ENCODE measurements at places on chromosomes 5 and 9.

GRCh38 chr9:76878933-76879332 is 27.0 kb downstream of the PRUNE2 start:
- no peak for DNase-seq

DNA sequence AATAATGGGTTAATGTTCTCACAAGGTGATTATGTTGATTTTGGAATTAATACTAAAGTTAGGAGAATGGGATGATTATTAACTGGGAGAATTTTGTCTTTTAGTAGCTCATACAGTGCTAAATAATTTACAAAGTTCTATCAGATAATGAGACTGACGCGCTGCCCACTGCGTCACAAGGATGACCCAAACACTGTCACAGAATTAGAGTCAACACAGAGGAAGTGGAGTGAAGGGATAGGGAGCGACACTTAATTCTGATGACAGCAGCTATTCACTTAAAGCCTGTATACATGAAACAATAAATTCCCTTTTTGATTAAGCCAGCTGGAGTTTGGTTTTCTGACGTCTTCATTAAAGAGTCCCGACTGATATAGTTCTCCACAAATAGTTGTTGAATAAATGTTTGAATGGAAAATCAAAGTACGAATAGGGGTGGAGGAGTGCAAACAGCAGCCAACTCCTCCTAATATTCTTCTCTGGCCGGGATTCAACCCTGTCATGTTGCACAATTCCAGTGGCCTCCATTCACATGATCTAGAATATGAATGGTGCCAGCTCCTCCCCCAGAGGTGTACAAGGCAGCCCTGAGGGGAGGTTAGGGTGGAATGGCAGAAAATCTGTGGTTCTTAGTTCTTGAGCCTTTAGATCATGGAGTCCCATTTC is 140.3 kb downstream of the PCSK1 start:
- no peak for DNase-seq

GRCh38 chr9:77827104-77827784 is 179.1 kb upstream of the GNA14 start:
- DNase-seq: no peak

DNA sequence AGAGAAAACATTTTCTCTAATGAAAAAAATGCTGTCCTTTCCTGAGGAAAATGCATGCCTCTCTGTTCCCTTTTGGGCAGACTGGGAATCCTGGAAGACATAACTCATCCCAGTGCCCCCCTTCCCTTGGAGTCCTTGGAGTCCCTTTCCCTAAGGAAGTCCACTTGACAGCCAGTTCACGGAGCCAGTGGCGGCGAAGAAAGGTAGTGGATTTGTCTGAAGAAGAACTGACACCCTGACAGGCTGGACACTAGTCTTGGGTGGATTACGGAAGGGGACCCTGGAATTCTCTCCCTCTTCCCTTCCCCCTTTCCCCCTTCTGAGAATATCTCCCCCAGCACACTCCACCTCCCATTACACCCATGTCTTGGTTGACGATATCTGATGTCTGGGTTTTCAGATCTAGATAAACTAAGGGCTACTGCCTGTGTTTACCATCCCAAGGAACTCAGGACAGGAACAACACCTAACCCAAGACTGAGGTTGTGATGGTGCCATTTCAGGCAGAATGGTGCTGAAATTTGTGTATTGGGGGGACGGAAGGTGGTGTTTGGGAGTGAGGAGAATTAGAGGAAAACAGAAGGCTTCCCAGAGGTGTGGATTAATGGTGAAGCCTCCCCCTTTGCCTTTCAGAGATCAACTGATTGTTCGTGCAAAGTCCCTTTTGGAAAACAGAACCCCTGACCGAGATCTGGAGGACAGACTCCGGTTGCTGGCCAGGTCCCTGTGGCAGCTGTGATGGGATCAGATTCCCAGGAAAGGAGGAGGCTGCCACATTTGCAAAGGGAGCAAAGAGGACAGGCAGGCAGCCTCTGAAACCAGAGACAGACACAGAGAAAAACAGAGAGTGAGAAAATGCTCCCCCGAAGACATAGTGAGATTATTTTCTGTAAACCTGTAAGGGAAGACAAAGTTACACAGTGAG is 704 bp downstream of the SPARC start:
- DNase-seq: no peak

DNA sequence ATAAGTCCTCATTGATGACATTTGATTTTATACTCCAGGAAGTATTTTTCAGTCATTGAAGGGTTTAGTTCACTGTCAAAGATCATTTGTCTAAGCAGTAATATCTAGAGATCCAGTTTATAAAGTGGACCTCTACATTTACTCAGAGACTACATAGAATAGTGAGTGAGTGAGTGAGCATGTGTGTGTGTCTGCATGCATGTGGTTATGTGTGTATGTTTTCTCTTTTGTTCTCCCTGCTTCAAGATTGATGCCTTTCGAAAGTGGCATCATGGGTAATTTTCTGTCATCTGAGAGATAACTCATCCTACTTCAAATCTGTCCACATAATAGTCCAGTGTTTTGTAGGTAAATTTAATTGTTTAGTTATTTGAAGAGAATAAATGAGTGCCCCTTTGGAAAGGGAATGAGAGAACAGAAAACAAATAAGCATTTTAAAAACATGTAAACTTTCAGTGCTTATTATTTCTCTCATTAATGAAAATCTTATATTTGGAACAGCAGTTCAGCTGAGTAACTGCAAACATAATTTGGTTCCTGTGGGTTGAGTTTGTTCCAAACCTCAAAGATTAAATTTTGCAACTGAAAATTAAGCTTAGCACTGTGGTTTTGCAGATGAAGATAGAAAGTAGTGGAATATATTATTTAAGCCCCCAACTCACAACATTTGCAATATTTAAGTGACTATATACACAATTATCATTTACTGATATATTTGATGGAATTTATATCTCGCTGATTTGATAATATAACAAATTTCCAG is 1295.1 kb upstream of the C9orf72 start:
- DNase-seq: no peak

DNA sequence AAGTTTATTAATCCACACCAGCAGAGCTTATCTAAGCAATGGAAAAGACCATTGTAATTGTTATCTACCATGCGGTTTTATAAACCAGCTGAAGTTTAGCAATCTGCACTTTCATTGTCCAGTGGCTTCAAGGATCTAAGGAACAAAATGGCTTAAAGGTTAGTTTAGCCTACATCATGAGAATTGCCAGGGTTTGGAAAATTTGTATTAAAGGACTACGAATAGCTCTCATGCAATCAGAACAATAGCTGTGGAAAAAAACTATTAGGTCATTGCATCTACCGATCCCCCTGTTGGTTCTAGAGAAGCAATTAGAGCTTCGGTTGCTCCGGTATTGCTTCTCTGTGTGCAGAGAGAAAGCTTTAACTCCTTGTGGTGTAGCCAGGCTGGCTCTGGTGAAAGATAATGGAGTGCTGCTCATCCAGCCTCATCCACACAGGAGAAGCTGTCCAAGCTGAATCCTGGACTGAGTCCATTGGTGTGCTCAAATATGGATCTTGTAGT is 86.3 kb upstream of the SLC12A2 start:
- no peak for DNase-seq

All from pulmonary artery endothelial cell (primary cell).